Memory B cell (primary cell): ENCODE measurements at places on chromosomes 7 and 10.

DNA sequence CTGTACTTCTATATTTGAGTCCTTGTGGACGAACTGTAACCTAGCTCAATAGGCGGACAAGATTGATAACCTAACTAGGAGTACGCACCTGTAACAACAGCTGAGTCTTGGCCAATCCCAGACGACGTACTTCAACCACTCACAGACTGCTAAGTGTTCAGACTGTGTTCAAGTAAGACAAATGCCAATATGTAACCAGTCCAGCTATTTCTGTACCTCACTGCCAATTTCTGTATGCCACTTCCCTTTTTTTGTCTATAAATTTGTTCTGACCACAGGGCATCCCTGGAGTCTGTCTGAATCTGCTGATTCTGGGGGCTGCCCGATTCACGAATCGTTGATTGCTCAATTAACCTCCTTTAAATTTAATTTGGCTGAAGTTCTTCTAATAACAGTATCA lies 32.2 kb downstream of the HACD1 start:
- no peak overlapping the region for H3K27ac ChIP-seq
- H3K27me3 ChIP-seq, result peaks cover 4% of the 10 kb centered on the region

DNA sequence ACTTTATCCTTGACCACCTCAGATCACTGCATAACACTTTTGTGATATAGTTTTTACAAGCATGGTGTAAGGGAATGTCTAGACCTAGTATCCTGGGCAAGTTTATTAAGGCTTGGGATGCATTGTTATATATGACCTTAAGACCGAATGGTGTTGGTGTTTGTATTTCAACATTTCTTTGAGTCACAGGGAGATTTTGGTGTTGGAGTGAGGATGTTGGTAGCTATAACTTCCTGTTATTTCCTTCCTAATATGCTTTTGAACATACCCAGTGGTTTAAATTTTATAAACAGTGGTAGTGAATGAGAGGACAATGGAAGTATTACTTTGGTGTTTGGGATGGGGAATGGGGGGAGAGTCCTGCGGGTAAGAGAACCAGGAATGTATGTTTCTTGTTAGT lies 2.6 kb downstream of the EXOC4 start:
- peaks cover 18% of the 10 kb centered on the region for H3K4me1 ChIP-seq
- no peaks in the 10 kb centered on the region for H3K27me3 ChIP-seq
- no peak overlapping the region for H3K27ac ChIP-seq
- no peak for DNase-seq

DNA sequence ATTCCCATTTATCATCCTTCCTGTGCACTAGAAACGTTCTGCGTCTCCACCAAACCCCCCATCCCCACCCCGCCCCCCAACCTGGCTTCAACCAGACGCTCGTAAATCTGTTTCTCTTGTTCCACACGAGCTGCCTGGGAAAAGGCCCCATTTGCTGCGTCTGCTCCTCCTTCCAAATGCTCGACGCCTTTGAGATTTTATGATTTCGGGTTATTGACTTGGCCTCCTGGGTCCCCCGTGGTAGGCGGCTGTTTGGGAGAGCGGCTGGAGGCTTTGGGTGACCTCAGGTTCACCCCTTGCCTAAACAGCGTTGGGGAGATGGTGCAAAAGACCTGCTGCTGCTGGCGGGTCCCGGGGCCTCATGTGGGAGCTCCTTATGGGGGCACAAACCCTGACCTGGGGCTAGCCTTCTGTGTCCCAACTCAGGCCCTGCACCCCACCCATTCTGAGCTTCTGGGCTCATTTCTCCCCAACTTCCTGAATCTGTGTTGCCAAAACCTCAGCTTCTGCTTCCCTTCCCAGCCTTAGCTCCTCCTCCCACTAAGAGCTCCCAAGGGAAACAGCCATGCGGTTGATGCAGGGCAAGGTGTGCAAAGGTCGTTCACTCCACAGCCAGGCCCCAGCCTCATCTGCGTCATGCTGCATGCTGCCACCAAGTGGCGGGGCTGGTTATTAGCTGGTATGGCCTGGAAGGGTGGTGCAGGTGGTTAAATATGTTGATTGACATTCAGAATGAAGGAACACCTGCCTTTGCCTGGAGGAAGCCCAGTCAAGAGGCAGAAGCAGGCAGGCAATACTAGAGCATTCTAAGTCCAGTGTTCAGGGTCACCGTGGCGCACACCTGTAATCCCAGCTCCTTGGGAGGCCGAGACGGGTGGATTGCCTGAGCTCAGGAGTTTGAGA lies 49.1 kb upstream of the ELN start:
- no peak overlapping the region for H3K27ac ChIP-seq
- DNase-seq, result peak; percentile 6
- no peak overlapping the region for H3K4me3 ChIP-seq
- peaks cover 8% of the 10 kb centered on the region for H3K4me1 ChIP-seq

- H3K27ac ChIP-seq, result no peak overlapping the region
- H3K27me3 ChIP-seq, result no peaks in the 10 kb centered on the region
- H3K36me3 ChIP-seq, result peaks cover 21% of the 10 kb centered on the region
- no peaks in the 10 kb centered on the region for H3K4me1 ChIP-seq
Measured at GRCh38 chr10:92350411-92350810, 59.4 kb downstream of the MARCHF5 start.

GRCh38 chr7:146090023-146090645 lies 26.5 kb upstream of the CNTNAP2 start:
- H3K36me3 ChIP-seq, result no peaks in the 10 kb centered on the region
- H3K27ac ChIP-seq, result no peak overlapping the region
- peak; percentile 14 for DNase-seq
- no peaks in the 10 kb centered on the region for H3K27me3 ChIP-seq
- H3K4me1 ChIP-seq, result no peaks in the 10 kb centered on the region

DNA sequence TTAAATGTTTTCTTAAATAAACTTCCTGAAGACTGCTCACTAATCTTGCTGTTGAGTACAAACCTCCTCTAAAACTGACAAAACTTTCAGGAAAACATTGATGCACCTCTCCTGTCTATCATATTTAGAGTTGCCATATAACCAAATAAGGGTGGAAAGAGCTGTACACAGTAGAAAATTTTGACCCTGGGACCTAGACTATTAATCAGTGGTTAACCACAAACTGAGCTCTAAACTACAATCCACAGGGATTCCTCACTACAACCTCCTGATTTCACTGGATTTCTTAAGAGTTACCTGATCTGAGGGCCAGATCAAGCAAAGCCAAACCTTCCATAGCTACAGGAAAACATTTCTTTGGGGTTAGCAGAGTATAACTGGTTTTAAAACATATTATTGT lies 39.9 kb upstream of the WNT16 start:
- no peak for DNase-seq
- no peaks in the 10 kb centered on the region for H3K27me3 ChIP-seq
- peaks cover 20% of the 10 kb centered on the region for H3K4me1 ChIP-seq
- no peak overlapping the region for H3K4me3 ChIP-seq

- no peak overlapping the region for H3K4me3 ChIP-seq
- no peaks in the 10 kb centered on the region for H3K36me3 ChIP-seq
- DNase-seq, result no peak
- H3K27me3 ChIP-seq, result peaks cover 12% of the 10 kb centered on the region
Measured at GRCh38 chr10:9342885-9343570, 1288.5 kb downstream of the GATA3 start.

DNA sequence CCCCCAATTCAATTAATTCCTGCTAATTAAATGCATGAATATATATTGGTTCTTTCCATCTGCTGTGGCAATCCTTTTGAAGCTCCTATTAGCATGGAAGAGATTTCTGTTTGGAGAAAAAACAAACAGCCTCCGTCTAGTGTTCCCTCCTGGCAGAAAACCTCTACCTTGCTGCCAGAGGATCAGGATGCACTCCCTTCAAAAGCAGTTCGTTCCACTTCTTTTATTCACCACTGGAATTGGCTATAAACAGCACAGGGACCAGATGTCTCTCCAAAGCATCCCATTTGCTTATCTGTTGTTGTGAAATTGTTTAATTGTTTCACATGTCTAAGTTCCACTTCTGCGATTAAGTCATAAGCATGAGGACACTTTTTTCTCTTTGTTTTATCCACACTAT lies 77.8 kb upstream of the PTN start:
- no peaks in the 10 kb centered on the region for H3K36me3 ChIP-seq
- no peaks in the 10 kb centered on the region for H3K4me1 ChIP-seq
- no peak overlapping the region for H3K27ac ChIP-seq
- no peak for DNase-seq
- H3K27me3 ChIP-seq, result peaks cover 3% of the 10 kb centered on the region
